Naive B cell (primary cell): ENCODE measurements at places on chromosomes 7 and 10.

DNA sequence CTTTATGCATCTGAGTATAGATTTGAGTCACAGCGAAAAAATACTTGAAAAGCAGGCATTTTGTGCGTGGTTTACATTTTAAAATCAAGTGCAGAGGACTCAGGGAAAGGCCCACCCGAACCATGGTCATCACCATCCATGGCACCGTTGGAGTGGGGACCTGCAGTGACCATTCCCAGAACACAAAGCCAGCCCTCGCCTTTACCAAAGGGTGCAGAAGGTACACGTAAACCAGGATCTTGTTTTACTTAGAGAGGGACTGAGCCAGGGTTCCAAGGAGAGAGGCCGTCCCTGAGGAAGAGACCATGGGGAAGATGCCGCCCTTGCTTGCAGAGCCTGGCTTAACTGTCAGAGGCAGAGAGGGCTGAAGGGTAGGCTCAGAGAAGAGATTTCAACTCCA is 12.0 kb upstream of the CNPY1 start:
- no peak overlapping the region for H3K27ac ChIP-seq
- H3K36me3 ChIP-seq = peaks cover 7% of the 10 kb centered on the region
- no peak overlapping the region for H3K4me3 ChIP-seq
- no peaks in the 10 kb centered on the region for H3K4me1 ChIP-seq

DNA sequence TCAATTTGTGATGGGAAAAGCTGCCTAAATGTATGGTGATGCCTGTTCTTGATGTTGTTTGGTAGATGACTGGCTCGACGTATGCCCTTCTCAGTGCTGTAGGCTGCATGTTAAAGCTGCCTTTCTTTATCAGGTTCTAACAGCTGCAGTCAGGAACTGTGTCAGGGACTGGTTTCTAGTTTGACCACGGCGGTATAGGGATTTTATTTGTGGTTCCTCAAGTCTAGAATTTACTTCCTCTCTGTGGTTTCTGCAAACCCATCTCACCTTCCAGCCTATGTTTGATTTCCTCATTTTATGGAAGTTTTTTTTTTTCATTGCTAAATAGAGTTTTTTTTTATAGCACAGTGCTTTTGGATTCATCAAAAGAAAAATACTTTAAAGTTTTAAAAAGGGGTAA is 26.5 kb downstream of the LMTK2 start:
- DNase-seq = peak; percentile 82
- H3K36me3 ChIP-seq = peaks cover 8% of the 10 kb centered on the region
- H3K27ac ChIP-seq = peak overlapping the region; percentile 79
- peaks cover 55% of the 10 kb centered on the region for H3K4me1 ChIP-seq
- H3K27me3 ChIP-seq = peaks cover 40% of the 10 kb centered on the region

- peak overlapping the region; percentile 18 for H3K4me3 ChIP-seq
- H3K4me1 ChIP-seq = peaks cover 38% of the 10 kb centered on the region
- peak; percentile 84 for DNase-seq
- H3K36me3 ChIP-seq = peaks cover 6% of the 10 kb centered on the region
Measured at GRCh38 chr7:1065585-1066241, 21.4 kb downstream of the GPR146 start.

GRCh38 chr7:47950714-47951113 is 2.4 kb upstream of the PKD1L1 start:
- H3K4me1 ChIP-seq = no peaks in the 10 kb centered on the region
- DNase-seq = no peak
- H3K27ac ChIP-seq = no peak overlapping the region
- no peak overlapping the region for H3K4me3 ChIP-seq

DNA sequence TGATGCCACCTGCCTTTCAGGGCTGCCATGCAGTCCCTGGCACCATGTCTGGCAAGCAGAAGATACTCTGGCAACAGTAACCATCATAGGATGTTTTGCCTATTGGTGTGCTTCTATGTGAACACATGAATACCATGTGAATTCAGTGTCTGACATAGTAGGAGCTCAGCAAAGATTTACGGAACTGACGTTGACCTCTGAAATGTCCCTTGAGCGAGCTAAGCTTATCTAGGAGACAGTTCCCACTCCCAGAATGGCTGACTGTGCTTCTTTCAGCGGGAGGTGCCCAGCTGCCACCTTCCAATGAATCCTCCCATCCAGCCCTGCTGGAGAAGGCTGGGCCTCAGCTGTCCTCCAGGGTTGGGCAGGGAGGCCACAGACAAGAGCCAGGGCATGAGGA is 71.2 kb upstream of the LRRC18 start:
- H3K4me1 ChIP-seq = no peaks in the 10 kb centered on the region
- DNase-seq = no peak
- no peak overlapping the region for H3K4me3 ChIP-seq

DNA sequence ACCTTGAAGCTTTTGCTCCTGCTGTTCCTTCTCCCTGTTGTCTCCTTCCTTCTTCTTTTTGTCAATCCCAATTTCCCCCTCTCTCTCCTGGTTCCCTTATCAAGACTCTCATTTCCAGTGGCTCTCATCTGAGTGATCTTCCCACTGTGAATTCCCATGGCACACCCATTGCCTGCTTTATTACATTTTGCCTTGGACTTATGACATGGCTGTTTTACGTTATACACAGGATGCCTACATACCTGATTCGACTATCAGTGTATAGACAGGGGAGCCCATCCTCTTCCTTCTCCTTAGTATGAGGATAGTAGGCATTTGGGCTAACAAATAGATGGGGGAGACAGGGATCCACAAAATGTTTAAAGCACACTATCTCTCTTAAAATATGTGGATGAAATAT is 39.9 kb upstream of the EFCAB10 start:
- H3K27ac ChIP-seq = no peak overlapping the region
- no peaks in the 10 kb centered on the region for H3K27me3 ChIP-seq
- no peak for DNase-seq
- H3K36me3 ChIP-seq = peaks cover 48% of the 10 kb centered on the region

GRCh38 chr10:94308866-94309265 is 53.9 kb downstream of the NOC3L start:
- H3K27me3 ChIP-seq = peaks cover 57% of the 10 kb centered on the region
- no peaks in the 10 kb centered on the region for H3K4me1 ChIP-seq
- H3K27ac ChIP-seq = no peak overlapping the region
- no peaks in the 10 kb centered on the region for H3K36me3 ChIP-seq
- DNase-seq = no peak

- H3K4me1 ChIP-seq = peaks cover 5% of the 10 kb centered on the region
- no peak for DNase-seq
- H3K27ac ChIP-seq = no peak overlapping the region
- H3K27me3 ChIP-seq = no peaks in the 10 kb centered on the region
- no peaks in the 10 kb centered on the region for H3K36me3 ChIP-seq
Measured at GRCh38 chr7:47328392-47329319, 253.3 kb downstream of the TNS3 start.

GRCh38 chr10:76111986-76112825 is 680.8 kb downstream of the LRMDA start:
- H3K4me1 ChIP-seq = no peaks in the 10 kb centered on the region
- H3K36me3 ChIP-seq = no peaks in the 10 kb centered on the region
- no peaks in the 10 kb centered on the region for H3K27me3 ChIP-seq
- no peak overlapping the region for H3K27ac ChIP-seq

- peaks cover 6% of the 10 kb centered on the region for H3K4me1 ChIP-seq
- H3K36me3 ChIP-seq = no peaks in the 10 kb centered on the region
- peaks cover 27% of the 10 kb centered on the region for H3K27me3 ChIP-seq
- no peak for DNase-seq
- H3K4me3 ChIP-seq = no peak overlapping the region
Measured at GRCh38 chr10:6406220-6407033, 173.6 kb downstream of the PRKCQ start.

DNA sequence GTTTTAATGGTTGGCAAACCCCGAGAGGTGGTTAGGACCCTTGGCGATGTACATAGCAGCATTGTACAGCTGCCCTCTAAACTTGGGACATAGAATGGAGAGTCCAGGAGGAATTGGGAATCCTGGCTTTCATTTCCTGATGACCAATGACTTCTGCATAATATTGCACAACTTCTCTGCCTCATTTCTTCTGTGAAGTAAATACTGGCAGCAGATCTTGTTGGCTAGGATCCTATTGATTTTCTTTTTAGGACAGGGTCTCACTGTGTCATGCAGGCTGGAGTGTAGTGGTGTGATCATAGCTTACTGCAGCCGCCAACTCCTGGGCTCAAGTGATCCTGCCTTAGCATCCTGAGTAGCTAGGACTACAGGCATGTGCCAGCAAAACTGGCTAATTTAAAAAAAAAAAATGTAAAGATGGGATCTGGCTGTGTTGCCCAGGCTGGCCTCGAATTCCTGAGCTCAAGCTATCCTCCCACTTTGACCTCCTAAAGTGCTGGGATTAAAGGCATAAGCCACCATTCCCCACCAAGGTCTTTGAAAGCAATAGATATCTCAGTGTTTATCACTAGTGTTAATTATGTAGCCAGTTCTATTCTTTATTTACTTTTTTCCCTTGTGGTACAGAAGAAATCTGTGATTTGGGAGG is 58.1 kb downstream of the PODXL start:
- DNase-seq = no peak
- H3K4me1 ChIP-seq = peaks cover 15% of the 10 kb centered on the region
- H3K36me3 ChIP-seq = peaks cover 16% of the 10 kb centered on the region
- no peaks in the 10 kb centered on the region for H3K27me3 ChIP-seq
- no peak overlapping the region for H3K27ac ChIP-seq

- peaks cover 60% of the 10 kb centered on the region for H3K27me3 ChIP-seq
- no peak for DNase-seq
- H3K4me3 ChIP-seq = peak overlapping the region; percentile 72
- H3K4me1 ChIP-seq = peaks cover 4% of the 10 kb centered on the region
- H3K36me3 ChIP-seq = no peaks in the 10 kb centered on the region
Measured at GRCh38 chr7:194252-195009, 2.1 kb downstream of the FAM20C start.

GRCh38 chr10:97547271-97547600 is 25.3 kb upstream of the ANKRD2 start:
- H3K4me3 ChIP-seq = no peak overlapping the region
- H3K27me3 ChIP-seq = peaks cover 10% of the 10 kb centered on the region
- no peaks in the 10 kb centered on the region for H3K36me3 ChIP-seq
- no peaks in the 10 kb centered on the region for H3K4me1 ChIP-seq
- DNase-seq = no peak
- H3K27ac ChIP-seq = no peak overlapping the region

DNA sequence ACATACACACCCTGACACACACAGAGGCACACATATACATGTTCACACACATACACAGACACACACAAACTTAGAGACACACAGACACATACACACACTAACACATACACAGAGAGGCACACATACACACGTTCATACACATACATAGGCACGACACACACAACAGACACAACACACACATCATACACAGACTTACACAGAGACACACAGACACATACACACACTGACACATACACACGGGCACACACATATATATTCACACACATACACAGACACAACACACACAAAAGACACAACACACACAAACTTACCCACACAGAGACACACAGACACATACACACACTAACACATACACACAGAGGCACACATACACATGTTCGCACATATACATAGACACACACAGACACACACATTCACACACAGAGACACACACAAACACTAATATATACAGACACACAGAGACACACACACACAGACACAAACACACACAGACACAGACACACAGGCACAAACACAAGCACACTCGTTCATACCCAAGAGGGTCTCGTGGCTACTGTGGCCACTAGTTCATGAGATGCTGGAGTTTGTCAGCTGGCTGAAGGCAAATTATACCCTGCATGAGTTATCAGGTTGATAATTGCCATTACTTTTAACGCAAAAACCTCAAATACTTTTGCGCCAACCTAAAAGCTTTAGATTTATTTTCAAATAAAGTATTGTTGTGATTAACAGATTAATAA is 17.7 kb upstream of the KLF6 start:
- H3K27ac ChIP-seq = no peak overlapping the region
- H3K36me3 ChIP-seq = no peaks in the 10 kb centered on the region
- H3K4me1 ChIP-seq = peaks cover 30% of the 10 kb centered on the region
- DNase-seq = no peak
- H3K4me3 ChIP-seq = no peak overlapping the region

GRCh38 chr7:120856621-120857352 is 1.2 kb downstream of the TSPAN12 start:
- DNase-seq = peak; percentile 11
- H3K36me3 ChIP-seq = no peaks in the 10 kb centered on the region
- no peak overlapping the region for H3K27ac ChIP-seq
- peaks cover 54% of the 10 kb centered on the region for H3K27me3 ChIP-seq
- H3K4me1 ChIP-seq = peaks cover 19% of the 10 kb centered on the region

DNA sequence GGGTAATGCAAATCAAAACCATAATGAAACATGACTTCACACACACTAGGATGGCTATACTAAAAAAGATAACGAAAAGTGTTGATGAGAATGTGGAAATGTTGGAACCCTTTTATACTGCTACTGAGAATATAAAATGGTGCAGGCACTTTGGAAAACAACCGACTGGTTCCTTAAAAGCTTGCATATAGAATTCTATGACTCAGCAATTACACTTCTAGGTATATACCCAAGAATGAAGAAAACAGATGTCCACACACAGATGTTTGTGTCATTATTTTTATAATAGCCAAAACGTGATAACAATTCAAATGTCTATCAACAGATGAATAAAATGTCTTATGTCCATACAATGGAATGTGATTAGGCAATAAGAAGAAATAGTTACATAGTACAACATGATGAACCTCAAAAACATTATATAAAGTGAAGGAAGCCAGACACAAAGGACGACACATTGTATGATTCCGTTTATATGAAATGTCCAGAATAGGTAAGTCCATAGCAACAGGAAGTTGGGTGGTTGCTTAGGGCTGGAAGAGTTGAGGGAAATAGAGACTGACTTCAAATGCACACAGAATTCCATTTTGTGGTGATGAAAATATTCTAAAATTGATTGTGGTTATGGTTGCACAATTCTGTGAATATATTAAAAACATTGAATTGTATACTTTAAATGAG is 148.3 kb upstream of the PHYHIPL start:
- no peak overlapping the region for H3K27ac ChIP-seq
- H3K4me3 ChIP-seq = no peak overlapping the region
- H3K27me3 ChIP-seq = no peaks in the 10 kb centered on the region
- no peaks in the 10 kb centered on the region for H3K36me3 ChIP-seq
- DNase-seq = no peak
- no peaks in the 10 kb centered on the region for H3K4me1 ChIP-seq

DNA sequence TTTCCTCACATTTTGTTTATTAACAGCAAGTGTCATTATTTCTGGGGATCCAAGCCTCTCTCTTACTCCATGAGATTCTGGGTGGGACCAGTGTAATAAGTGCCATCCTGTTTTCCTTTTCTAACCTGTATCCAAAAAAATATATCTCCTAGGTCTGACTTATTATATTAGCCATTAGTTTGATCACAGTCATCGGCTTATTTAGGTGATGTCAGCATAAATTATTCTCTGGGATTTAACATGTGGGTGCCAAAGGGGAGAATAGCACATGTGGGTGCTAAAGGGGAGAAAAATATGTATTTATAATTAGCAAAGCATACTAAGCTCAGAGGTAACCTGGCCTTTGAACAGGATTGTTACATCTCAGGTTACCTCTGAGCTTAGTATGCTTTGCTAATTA is 293.8 kb upstream of the SEMA3D start:
- H3K4me3 ChIP-seq = no peak overlapping the region
- no peak overlapping the region for H3K27ac ChIP-seq
- no peaks in the 10 kb centered on the region for H3K4me1 ChIP-seq
- DNase-seq = no peak
- no peaks in the 10 kb centered on the region for H3K36me3 ChIP-seq
- H3K27me3 ChIP-seq = no peaks in the 10 kb centered on the region
